ENCODE measurements at places on chromosomes 7 and 10. TPM values are rescaled to one million over a fixed set of nuclear protein-coding genes. Genes with fewer than 3 reads are reported as not detected.

The ACSM6 gene
- polyA plus RNA-seq, result not detected

The BAIAP2L1 gene
- 19.4 TPM for polyA plus RNA-seq

The ARHGAP22 gene
- polyA plus RNA-seq, result 8.7 TPM

The OPN1SW gene
- not detected for polyA plus RNA-seq

The ZRANB1 gene
- 18.7 TPM for polyA plus RNA-seq

The PRR15 gene
- 0.19 TPM for polyA plus RNA-seq

The WNT16 gene
- 0.25 TPM for polyA plus RNA-seq

The LRRD1 gene
- not detected for polyA plus RNA-seq

The SH3PXD2A gene
- polyA plus RNA-seq, result 43.1 TPM

The VWC2 gene
- 0.15 TPM for polyA plus RNA-seq

The MEOX2 gene
- not detected for polyA plus RNA-seq

The UCN3 gene
- 19.8 TPM for polyA plus RNA-seq

Data from brain (organoid and tissue), 16 donors.